ENCODE measurements at places on chromosomes 13 and 19.

DNA sequence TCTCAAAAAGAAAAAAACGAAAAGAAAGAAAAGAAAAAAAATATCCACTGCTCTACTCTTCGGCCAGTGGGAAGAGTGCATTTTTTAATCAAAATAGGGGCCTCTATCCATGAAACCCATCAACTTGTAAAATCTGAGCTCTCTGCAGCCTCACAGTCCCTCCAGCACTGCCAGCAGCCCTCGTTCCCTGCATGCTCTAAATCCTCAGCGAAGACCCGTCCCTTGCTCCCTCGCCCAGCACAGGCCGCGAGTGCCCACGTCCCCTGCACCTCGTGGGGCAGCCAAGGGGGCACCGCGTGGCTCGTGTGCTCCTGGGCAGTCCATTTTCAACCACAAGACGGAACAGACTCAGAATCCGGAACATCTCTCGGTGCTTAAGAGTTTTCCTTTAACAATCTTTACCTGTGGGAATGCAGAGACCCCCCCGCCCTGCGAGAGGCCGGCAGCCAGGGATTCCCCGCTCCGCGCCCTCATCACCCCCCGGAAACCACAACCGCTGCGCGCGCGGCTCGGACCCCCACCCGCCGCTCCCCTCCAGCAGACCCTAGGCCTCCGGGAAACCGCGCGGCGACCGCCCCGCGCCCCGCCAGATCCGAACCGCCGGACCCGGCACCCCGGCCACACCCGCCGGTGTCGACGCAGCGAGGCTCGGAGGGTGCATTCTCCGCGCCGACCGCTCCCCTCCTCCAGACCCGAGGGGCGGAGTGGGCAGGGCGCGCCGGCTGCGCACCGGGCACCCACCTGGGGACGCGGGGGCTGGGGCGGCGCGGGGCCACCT is 638 bp downstream of the ANKRD27 start:
- DNase-seq, result no peak

GRCh38 chr19:2796659-2797266 is 11.5 kb downstream of the THOP1 start:
- no peak for DNase-seq

DNA sequence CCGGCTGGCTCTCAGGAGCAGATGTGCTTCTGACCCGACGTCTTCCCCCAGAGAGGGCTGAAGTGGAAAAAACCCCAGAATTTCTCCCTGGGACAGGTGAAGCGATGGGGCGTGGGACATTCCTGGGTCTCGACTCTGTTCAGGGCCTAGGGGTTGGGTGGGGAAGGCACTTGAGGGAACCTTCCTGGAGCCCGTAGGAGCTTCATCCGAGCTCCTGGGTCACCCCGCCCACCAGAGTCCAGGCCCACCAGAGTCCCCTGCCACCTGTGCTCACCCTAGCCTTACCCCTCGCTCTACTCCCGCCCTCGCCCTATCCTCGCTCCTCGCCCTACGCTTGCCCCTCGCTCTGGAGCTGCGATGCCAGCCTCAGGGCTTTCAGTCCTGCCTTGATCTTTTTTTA is 23.2 kb downstream of the EPN1 start:
- DNase-seq, result no peak

DNA sequence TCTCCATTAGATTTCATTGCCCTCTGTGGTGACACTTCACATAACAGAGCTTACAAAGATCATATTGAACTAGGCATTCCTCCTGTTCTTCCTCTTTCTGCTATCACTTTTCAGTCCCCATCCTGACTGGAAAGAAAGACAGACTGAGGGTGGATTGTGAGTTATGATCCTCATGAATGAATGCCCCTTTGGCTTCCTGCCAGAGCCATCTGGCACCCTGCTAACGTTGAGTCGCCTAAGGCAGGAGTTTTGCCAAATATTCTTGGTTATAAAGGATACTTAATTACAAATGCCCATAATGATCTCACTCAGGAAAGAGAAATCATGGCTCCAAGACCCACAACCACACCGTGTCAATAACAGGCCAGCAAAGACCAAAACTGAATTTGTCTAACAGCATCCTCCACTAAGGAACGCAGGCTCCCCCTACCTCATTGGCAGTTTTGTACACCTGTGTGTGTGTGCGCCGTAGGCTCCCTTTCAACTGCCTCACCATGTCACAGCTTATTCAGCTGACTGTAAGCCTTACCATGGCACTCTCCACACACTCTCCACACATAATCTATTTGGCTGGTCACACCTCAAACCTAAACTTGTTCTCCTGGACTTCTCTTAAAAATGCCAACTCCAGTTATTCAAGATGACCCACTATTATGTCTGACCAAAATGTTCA is 15.5 kb downstream of the ZNF211 start:
- no peak for DNase-seq

GRCh38 chr19:18223860-18224524 is 2.2 kb downstream of the PDE4C start:
- peak; percentile 36 for DNase-seq

DNA sequence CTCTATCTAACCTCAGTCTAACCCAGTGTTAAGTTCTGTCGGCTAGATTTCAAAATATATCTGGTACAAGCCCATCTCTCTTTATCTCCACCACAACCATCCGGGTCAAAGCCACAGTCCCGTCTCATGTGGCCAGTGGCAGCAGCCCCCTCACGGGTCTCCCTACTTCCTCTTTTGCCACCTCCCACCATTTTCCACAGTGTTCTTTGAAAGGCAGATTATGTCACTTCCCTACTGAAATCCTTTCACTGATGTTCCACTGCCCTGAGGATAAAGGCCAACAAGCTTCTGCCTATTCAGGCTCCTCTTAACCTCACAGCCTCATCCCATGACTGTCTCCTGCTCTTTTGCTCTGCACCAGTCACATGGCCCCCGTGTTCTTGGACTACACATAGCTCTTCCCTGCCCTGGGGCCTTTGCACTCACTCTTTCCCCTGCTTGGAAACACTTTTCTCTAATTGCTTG is 117.2 kb downstream of the UBL3 start:
- peak; percentile 76 for DNase-seq

- no peak for DNase-seq
These were observed 813.6 kb upstream of the MIR17HG start for GRCh38 chr13:90533866-90534265.

DNA sequence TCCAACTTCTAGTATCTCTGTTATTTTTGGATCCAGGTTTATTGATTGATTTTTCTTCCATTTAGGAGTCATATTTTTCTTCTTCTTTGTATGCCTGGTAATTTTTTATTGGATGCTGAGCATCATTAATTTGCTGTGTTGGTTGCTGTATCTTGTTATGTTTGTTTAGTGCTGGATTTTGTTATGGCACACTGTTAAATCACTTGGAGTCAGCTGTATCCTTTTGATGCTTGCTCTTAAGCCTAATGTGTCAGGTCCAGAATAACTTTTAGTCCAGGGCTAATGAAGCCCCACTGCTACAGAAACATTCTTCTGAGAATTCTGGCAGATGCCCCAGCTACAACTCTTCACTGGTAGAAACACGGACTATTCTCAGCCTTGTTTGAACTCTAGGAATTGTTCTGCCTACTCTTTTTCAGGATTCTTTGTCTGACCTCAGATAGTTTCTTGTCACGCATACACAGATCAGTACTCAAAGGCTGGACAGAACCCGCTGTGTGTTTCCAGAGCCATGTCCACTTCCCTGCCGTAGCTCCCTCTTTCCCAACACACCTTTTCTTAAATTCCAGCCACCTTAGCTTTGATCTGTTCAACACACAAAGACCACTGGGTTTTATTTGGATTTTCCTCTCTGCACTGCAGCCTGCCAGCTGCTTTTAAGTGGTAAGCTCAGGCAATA is 137.1 kb upstream of the WASF3 start:
- DNase-seq, result no peak

DNA sequence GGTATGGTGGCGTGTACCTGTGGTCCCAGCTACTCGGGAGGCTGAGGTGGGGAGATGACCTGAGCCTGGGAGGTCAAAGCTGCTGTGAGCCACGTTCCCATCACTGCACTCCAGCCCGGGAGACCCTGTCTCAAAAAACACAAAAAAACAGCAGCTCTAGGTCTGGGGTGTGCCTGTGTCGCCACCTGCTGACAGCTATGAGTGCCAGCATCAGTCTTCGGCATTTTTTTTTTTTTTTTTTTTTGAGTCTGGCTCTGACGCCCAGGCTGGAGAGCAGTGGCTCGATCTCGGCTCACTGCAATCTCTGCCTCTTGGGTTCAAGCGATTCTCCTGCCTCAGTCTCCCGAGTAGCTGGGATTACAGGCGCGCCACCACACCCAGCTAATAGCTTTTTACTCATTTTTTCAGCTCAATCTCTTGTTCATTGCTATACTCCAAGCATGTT is 10.1 kb downstream of the AP2S1 start:
- DNase-seq, result peak; percentile 66

GRCh38 chr19:33580645-33581037 is 41.1 kb upstream of the CHST8 start:
- no peak for DNase-seq

DNA sequence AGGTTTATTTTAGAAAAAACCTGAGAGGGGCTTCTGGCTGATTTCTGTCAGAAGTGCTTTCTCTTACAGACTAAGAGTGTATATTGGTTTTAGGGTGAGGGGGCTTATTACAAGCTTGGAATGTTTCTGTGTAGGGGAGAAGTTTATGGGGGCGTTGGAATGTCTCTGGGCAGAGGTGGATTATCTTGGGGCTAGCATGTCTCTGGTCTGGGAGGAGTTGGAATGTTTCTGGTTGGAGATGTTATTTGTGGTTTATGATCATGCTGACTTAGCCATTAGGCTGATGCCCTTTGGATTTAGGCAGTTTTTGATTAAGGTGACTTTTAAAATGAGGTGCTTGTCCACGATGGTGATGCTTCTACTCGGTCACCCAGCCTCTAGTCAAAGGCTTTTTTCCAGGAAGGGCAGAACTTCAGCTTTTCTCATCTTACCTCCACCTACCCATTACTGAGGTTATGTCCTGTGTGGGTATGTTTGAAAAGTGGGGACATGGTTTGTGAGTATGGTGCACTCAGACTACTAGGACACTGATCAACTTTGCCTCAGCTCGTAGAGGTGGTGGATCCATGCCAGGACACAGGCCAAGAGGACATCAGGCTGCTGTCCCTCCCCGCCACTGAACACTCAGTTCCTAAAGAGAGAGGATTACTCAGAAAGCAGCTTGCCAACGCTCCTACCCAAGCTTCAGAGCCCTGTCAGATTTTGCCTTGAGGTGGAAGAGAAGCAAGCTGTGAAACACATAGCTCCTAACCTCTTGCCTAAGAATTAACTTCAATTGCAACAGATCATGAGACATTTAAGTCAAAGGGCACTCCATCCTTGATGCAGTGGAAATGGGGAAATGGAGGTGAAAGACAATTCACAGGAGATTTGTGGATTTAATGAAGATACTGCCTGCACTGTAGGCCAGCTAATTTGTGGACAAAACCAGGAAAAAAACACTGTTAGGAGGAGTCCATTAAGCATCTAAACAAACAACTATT is 63.6 kb downstream of the ZNF44 start:
- DNase-seq, result peak; percentile 18

- peak; percentile 15 for DNase-seq
These were observed 1.7 kb upstream of the PDE4A start for GRCh38 chr19:10418485-10419199.

DNA sequence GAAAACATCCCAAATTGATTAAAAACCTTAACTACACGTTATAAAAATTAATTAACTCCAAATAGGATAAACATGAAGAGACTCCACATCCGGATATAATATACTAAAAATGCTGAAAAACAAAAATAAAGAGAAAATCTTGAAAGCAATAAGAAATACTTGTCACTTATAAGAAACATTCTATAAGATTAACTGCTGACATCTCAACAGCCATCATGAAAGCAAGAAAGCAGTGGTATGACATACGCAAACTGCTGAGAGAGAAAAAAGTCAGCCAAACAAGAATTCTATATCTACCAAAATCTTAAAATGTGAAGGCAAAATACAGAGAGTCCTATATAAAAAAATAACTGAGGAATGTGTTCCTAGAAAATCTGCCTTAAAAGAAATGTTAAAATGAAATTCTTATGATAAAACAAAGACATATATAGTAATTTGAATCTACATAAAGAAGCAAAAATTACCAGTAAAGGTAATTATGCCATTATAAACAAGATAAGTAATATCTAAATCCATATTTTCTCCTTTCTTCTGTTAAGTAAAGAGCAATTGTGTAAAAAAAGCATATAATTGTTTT is 1851.1 kb downstream of the PCDH9 start:
- DNase-seq, result no peak

GRCh38 chr19:27974082-27974513 is 1238.9 kb downstream of the UQCRFS1 start:
- no peak for DNase-seq

- DNase-seq, result no peak
These were observed 1124.9 kb downstream of the DIAPH3 start for GRCh38 chr13:59038824-59039223.

GRCh38 chr13:113058988-113059850 is 46.4 kb upstream of the F7 start:
- DNase-seq, result no peak

- DNase-seq, result no peak
These were observed 21.3 kb downstream of the HCN2 start for GRCh38 chr19:610801-611480.

GRCh38 chr13:112905619-112905989 is 63.4 kb upstream of the MCF2L start:
- peak; percentile 28 for DNase-seq

DNA sequence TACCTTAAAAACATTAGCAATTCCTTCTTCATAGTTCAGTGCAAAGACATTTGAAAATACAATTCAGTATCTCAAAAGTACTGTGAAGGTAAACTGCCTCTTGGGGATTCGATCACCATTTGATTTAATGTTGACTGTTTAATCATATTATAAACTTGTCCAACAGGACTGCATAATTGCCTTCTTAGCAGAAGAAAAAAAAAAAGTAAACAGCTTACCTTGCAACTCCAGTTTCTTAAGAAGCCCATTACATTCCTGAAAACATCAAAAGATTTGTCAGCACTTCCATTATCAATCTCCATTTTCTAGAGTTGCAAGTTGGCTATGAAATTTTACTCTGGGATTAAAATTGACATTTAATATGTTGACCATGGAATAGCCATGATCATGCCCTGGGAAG is 1154.6 kb downstream of the OLFM4 start:
- DNase-seq, result no peak

DNA sequence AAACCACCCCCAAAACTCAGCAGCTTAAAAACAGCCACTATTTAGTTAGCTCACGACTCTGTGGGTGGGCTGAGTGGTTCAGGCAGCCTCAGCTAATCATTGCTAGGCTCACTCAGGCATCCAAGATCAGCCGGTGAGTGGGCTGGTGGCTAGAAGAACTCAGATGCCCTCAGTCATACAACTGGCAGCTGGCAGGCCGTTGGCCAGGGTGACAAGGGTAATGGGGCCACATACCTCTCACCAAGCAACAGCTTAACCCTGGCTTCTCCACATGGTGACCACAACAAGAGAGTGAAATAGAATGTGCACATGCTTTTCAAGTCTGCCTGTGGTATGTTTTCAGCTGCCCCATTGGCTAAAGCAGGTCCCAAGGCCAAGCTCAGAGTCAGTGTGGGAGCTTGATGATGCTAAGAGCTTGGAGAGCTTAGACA is 435.4 kb upstream of the TSHZ3 start:
- DNase-seq, result no peak

- no peak for DNase-seq
These were observed 34.1 kb downstream of the SMAD9 start for GRCh38 chr13:36885901-36886300.

GRCh38 chr13:45714170-45714569 is 12.1 kb downstream of the CBY2 start:
- no peak for DNase-seq

Data from inflammatory macrophage treated with lipopolysaccharide for 4 hours (primary cell).